ENCODE measurements at places on chromosomes 6 and 20.
A peak's percentile ranks its signal among the peaks of the same experiment; 100 is the strongest.

- DNase-seq, result no peak
These were observed 125.8 kb downstream of the LY86 start for GRCh38 chr6:6714118-6714897.

DNA sequence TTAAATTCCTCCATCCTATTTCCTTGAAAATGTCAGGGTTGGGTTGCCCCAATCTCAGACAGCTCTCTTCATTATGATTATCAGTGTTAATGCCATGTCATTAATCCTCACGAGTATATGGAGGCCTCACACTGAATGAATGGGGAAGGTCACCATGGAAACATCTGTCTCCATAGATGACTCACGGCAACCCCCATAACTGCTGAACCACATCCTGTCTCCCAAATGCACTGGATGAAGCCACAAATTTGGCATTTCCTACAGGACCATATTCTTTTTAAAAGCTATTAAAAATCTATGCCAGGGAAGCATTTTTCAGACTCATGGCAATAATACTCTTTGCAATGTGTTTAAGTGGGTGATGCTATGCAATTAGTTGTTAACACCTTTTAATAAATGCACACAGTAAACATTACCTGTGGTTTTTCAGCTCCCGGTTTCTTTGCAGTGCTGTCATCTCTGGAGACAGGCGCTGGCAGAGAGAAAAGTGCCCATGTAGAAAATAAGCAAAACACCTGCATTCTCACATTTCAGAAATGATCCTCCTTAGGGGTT, 80.1 kb upstream of the PTPRK start:
- no peak for DNase-seq

GRCh38 chr20:44231713-44232468, 15.2 kb upstream of the GDAP1L1 start:
- DNase-seq, result no peak

DNA sequence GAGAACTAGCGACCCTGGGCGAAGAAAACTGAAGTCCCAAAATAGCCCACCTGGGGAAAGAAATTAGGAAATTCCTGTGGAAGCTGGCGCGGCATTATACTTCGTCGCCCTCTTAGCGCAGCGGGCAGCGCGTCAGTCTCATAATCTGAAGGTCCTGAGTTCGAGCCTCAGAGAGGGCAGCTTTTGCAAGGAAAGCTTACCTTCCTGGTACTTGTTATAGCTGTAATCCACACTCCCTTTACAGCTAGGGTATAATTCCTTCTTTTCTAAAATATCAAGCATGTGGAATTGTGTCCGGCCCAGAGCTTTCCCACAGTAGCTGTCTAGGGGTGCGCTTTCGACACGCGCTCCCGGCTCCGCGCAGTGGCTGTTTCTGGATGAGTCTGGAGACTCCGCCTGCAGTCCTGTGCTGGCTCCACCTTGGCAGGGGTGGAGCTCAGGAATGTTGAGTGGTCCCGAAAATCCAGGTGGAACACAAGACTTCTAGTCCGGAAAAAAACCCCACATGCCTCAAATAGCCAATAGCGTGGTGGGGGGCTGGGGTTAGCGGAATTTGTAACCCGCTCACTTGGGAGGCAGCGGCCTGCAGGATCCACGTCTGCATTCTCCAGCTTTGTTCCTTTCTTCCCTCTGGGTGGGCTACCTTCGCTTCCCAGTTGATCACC, 83.7 kb upstream of the ZNF322 start:
- no peak for DNase-seq

DNA sequence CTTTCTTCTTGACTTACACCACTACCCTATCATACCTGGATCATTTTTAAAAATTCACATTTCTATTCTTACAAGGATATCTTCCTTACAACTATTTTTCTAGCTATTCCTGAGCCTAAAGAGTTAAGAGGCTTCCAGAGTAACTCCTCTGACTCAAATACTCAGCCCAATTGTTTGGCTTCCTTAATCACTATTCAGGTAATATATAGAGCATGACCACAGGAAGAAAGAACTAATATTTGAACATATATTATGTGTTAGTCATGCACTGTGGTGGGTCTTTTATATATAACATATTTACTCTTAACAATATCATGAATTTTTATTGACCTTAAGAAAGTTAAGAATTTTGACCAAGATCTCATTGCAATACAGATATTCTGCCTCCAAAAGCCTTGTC, 42.0 kb upstream of the ID4 start:
- no peak for DNase-seq

DNA sequence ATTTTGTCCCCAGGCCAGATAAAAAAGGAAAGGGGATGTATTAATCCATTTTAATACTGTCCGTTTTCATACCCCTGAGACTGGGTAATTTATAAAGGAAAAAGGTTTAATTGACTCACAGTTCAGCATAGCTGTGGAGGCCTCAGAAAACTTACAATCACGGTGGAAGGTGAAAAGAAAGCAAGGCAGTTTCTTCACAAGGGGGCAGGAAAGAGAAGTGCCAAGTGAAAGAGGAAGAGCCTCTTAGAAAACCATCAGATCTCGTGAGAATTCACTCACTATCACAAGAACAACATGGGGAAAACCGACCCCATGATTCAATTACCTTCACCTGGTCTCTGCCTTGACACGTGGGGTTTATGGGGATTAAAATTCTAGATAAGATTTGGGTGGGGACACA, 152.5 kb downstream of the IBTK start:
- no peak for DNase-seq

- DNase-seq, result no peak
These were observed 43.9 kb downstream of the PHACTR2 start for GRCh38 chr6:143721642-143722041.

DNA sequence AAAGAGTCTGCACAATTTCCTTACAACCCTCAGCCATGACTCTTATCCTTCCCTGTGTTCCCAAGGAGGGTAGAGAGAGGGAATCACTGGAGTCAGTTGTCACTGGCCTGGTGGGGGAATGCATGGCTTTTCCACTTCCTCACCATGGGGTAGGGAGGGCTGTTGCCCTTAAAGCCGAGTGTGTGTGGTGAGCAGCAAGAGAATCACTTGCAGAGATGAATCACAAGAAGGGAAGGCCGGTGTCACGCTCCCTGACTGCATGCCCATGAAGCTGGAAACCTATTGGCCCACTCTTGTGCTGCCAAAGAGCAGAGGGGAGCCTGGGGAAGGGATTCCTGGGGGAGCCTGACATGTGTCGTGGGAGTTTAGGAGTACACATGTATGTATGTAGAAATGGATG, 18.1 kb upstream of the BMP6 start:
- no peak for DNase-seq

- no peak for DNase-seq
These were observed 135.3 kb upstream of the BMP2 start for GRCh38 chr20:6632187-6632586.

DNA sequence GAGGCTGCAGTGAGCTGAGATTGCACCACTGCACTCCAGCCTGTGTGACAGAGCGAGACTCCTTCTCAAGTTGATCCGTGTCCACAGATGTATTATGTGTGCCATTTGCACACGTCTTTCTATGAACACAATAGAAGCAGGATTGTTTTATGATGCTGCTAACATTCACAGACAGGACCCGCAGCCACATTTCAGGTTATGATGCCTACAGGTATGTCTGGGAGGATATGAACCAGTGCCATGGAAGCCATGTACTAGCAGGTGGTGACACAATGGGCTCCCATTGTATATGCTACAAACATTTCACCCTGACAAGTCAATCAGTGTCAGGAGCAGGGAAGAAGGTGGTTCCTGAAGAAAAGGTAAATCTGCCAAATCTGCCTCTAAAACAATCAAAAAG, 4.3 kb downstream of the TRAM2 start:
- no peak for DNase-seq

GRCh38 chr6:103675807-103676406, 1183.8 kb downstream of the HACE1 start:
- DNase-seq, result no peak

GRCh38 chr6:6969761-6970223, 138.0 kb upstream of the RREB1 start:
- DNase-seq, result no peak

DNA sequence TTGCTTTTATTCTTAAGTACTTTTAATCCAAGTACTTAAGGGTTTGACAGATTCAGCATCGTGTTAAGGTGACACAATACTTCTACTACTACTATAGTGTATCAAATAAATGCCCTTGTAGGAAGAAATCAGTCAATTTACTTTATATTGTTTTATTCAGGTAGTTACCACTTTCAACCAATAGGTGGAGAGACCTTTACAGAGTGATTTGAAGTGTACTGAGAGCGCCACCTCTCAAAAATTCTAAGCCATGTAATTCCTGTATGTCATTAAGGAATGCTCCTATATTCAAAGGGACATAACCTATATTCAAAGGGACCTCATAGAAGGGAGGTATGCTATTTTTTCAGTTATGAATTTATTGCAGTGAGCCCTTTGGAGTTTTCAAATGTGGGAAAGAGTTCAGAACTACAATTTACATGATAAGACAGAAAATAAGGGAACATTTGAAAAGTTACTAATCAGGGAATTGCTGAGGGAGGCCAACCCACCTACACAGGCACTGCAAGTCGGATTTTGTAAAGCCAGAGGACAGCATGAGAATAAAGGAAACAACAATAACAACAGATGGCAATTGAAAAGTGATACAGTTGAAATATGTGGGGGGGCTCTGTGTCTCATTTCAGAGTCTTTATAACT, 955.6 kb downstream of the TBC1D32 start:
- DNase-seq, result no peak

GRCh38 chr6:56524891-56525703, 117.6 kb downstream of the DST start:
- DNase-seq, result no peak

- DNase-seq, result no peak
These were observed 3.6 kb upstream of the PGBD1 start for GRCh38 chr6:28277746-28278145.

- no peak for DNase-seq
These were observed 21.5 kb downstream of the ARHGAP40 start for GRCh38 chr20:38623061-38623460.

DNA sequence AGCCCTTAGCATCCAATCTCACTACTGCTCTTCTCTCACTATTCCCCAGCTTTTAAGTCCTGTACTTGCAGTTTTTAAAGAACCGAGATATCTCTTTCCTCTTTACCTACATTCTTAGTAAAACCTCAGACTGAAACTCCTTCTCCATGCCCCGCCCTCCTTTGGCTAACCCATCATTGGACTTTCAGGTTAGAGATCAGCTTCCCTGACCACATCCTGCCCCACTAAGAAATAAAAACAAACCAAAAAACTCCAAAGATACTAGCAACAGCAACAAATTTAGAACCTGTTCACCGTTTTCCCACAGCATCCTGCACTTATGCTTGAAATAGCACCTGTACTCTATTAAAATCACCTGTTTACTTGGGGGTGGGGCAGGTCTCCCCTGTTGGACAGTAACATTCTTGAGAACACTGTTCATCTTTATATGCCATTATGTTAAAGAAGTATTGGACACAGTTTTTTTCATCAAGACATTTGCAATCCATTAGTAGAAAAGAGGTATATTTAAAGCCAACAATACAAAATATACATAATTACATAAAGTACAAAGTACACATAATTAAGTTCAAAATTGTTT, 16.3 kb upstream of the SMAP1 start:
- no peak for DNase-seq

DNA sequence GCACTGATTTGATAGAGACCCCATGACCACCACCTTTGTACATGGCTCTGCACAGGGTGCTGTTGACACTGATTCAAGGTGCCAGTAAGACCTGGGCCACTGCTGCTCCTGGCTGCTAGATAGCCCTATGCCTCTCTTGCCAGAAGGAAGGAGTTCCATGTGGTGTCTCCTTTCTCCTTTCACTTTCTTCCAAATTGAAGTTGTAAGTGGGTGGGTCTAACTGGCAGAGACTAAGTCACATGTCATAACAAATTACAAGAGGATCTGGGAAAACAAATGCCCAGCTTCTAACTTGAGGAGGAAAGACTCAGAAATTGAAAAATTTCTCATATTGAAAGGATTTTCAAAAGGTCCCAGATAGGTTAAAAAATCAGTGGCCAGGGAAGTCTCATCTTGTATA, 116.8 kb downstream of the TFAP2B start:
- no peak for DNase-seq

DNA sequence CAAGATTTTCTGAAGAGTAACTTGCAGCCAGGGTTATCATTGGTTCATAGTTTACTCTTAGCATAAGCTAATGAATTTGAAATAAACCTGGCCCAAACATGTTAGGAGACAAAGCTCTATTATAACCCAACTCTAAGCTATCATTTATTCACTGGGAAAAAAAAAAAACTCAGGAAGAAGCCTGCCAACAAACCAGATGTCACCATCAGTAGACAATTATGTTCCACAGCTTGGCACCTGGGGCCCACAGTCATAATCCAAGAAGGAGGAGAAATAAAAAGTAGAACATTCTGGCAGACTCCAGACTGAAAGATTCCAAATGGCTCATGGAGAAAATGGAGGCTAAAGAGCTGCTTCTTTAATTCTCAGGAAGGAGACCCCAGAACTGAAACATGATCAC, 100.0 kb upstream of the CNR1 start:
- DNase-seq, result no peak

DNA sequence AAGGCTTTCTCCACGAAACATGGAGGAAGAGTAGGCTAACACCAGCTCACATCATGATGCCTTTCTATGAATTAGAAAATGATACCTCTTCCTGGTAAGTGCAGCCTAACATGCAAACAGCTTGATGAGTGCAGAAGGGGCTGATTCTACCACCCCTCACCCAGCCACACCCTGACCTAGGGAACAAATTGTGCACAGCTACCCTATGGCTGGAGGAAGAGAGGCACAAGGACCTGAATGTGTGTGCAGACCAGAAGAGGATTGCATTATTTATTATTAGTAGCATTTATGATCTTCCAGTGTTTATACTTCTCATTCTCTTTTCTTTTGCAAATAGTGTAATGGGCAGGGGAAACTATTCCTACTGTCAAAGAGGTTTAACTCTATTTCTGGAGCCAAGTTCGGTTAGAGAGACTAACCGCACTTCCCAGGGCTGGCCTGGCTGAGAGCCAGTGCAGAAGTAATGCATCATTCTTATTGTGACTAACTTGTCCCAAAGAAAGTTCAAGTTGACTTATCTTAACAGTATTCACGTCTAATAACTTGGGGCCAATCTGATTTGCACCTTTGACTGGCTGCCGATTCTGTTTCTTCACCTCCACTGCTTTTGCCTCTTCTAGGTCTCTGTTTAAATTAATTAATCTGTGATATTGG, 237.5 kb downstream of the CD83 start:
- no peak for DNase-seq

- no peak for DNase-seq
These were observed 160.2 kb downstream of the SYCP2 start for GRCh38 chr20:59772931-59773913.

GRCh38 chr20:62193079-62194025, 10.5 kb downstream of the MTG2 start:
- DNase-seq, result no peak

GRCh38 chr20:58022711-58023110, 205.7 kb downstream of the ANKRD60 start:
- no peak for DNase-seq

DNA sequence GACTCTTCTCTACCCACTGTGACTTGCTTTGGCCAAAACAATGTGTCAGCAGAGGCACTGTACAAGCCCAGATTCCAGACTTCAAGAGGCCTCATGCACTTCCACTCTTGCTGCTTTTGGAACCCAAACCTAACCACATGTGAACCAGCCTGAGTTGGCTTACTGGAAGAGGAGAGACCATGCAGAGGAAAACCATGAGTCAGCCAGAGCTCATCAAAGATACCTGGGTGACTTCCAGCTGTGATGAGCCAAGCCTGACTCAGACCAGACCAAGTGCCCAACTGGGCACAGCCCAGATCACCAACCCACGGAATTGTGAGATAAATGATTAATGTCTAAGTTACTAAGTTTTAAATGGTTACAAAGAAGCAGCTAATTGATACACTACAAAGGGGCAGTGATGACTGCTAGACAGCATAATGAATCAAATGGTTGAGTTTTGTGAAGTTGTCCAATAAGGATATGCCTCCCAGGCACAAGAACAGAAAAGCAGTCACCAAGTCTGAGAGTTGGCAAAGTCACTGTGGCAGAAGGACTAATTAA, 16.2 kb upstream of the BEND6 start:
- peak; percentile 16 for DNase-seq

Measured in anterior cingulate cortex (tissue), 58 donors.